ENCODE measurements at places on chromosomes 12 and 14.

- DNase-seq = no peak
Observed at GRCh38 chr12:123122626-123123025, 28.3 kb downstream of the PITPNM2 start.

DNA sequence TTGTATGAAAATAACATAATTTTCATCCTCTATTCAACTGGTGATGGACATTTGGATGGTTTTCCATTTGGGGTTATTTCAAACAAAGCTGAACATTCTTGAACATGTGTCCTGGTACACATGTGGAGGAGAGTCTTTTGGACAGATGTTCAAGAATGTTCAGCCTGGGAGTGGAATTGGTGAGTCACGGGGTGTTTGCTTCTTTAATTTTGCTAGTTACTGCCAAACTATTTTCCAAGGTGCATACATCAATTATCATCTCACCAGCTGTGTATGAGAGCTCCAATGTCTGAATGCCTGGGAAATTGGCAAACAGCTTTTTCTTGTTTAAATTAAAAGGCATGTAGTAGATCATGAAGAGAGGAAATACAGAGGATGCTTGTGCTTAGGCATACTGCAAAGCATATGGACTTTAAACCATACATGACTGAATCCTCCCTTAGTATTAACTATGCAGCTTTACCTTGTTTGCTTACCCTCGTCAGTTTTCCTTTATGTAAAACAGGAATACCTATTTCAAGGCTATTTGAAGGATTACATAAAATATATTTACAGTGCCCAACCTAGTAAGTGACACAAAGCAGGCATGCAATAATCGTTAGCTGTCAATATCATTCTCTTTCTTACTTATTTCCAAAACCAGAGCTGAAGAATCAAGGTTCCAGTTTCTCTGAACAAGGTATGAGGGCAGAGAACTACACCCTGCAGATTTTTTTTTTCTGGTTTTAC lies 152.1 kb downstream of the ITPR2 start:
- no peak for DNase-seq

DNA sequence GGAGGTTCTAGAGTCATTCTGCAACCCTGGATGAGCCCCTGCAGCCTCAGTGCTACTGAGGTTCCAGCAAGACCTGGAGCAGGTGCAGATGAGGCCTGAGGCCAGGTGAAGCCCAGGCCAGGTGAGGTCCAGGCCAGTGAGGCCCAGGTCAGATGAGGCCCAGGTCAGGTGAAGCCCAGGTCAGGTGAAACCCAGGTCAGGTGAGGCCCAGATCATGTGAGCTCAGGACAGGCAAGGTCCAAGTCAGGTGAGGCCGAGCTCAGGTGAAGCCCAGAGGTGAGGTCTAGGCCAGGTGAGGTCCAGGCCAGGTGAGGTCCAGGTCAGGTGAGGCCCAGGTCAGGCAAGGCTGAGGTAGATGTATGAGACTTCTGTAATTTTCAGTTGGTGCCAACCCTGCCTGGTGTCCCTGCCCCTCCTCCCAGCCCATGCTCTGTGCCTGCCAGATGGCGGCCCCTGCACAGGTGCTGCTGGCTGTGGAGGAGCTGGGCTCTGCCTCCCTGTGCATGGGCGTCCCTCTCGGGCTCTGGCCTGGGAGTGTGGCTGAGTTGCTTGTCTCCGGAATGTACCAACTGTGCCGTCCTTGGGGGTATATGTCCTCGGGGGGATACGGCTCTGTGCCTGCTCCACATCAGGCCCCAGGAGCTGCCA lies 388.5 kb downstream of the TMEM121 start:
- no peak for DNase-seq

- DNase-seq = no peak
Observed at GRCh38 chr14:69865701-69866365, 13.4 kb upstream of the SMOC1 start.

DNA sequence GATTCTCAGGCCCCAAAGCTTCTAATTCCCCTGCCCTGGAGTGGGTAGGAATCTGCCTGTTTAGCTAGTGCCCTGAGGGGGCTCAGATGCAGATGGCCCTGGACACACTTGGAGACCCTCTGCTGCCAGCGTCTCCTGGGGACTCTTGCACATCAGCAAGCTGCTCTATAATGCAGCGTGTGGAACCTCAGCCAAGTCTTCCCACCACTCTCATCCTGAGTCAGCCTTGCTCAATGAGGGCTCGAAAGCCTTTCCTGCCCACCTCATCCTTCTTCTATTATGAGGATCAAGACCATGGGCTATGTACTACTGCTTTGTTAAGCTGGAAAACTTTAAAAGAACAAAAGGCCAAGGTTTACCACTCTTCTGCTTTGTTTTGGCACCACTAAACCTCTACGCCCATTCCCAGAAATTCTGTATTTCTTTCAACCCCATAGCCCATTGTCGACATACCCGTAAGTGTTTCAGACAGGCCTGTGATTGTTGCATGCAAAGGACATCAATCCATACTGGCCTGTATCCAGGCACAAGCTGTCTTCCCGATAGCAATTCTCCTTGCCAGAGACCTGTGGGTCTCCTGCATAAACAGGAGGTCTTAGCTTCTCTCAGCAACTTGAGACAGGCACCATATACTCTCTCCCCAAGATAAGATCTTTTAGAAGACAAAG lies 246.9 kb downstream of the DPF3 start:
- no peak for DNase-seq

GRCh38 chr14:105205673-105206208 lies 24.6 kb upstream of the NUDT14 start:
- no peak for DNase-seq

GRCh38 chr12:27946421-27946820 lies 26.1 kb downstream of the PTHLH start:
- DNase-seq = no peak

GRCh38 chr14:53967606-53968005 lies 11.0 kb upstream of the BMP4 start:
- no peak for DNase-seq

- DNase-seq = no peak
Observed at GRCh38 chr12:25387732-25388050, 137.0 kb upstream of the KRAS start.

DNA sequence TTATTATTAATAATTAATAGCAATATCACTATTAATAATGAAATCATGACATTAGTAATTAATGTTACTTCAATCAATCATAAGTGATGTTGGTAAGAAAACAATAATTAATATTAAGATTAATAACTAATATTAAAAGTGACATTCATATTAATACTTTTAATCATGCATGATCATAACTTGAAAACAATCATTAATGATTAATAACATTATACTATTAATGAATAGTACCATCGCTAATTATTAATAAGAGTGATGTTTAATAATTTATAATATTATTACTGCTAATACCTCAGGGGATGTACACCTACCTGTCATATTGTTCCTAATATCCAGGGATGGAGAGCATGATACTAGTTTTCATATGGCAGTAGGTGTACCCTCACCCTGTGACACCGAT lies 10.0 kb upstream of the CLEC6A start:
- no peak for DNase-seq

All from central memory CD8-positive, alpha-beta T cell (primary cell).